HL-60 (cell line): ENCODE measurements at places on chromosomes 2 and 18.

- DNase-seq = no peak
Observed at GRCh38 chr2:166307326-166307725, 68.4 kb downstream of the SCN9A start.

DNA sequence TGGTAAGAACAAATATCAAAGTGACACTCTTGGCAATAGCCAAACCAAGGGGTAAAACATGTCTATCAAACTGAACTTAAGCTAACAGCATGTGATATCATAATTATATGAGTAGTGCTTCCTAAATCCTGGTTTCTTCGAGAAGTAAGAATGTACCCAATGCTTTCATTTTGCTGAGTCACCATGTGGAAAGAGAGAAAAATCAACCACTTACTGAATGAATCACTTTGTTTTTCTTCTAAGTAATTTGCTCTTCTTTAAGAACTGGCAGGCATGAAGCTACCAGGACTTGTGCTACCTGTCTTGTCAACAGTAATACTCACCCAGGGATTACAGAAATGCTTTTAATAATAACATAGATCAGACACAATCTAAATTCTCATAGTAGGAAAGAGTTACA lies 19.0 kb upstream of the DUSP19 start:
- DNase-seq = no peak

DNA sequence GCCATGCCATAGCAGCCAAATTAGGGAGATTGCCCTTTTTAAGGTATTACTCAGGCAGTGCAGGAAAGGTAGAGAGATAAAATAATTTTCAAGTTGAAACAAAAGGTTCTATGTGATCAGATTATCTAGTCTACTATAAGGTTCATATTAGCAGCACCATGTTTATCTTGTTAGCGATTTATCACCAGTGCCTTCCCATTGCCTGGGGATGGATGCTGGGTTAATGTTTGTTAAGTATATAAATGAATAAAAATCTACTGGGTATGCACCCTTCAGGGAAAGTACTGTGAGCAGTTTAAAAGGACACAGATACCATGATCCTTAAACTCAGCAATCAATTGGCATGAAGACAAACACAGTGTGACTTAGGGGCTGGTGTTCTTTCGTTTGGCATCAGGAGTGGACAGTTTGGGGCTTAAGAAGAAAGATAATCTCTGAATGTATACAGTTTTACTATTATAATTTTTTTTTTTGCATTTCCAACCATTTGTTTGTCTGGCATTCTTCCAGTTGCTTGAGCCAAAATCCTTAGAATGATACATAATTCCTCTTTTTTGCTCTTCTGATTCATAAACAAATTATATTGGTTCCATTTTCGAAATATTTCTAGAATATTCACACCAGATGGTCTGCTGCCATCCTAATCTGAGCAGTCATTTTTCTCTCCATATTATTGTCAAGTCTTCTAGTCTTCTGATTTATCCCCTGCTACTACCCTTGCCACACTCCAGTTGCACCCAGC lies 512.8 kb upstream of the SLC8A1 start:
- no peak for DNase-seq

GRCh38 chr18:63002803-63003445 lies 287.6 kb downstream of the PHLPP1 start:
- no peak for DNase-seq

GRCh38 chr2:202172439-202173211 lies 65.8 kb downstream of the SUMO1 start:
- no peak for DNase-seq

- DNase-seq = peak; percentile 81
Observed at GRCh38 chr18:77131100-77131651, 1.4 kb downstream of the MBP start.

GRCh38 chr18:44730803-44731529 lies 50.3 kb downstream of the SETBP1 start:
- DNase-seq = no peak

DNA sequence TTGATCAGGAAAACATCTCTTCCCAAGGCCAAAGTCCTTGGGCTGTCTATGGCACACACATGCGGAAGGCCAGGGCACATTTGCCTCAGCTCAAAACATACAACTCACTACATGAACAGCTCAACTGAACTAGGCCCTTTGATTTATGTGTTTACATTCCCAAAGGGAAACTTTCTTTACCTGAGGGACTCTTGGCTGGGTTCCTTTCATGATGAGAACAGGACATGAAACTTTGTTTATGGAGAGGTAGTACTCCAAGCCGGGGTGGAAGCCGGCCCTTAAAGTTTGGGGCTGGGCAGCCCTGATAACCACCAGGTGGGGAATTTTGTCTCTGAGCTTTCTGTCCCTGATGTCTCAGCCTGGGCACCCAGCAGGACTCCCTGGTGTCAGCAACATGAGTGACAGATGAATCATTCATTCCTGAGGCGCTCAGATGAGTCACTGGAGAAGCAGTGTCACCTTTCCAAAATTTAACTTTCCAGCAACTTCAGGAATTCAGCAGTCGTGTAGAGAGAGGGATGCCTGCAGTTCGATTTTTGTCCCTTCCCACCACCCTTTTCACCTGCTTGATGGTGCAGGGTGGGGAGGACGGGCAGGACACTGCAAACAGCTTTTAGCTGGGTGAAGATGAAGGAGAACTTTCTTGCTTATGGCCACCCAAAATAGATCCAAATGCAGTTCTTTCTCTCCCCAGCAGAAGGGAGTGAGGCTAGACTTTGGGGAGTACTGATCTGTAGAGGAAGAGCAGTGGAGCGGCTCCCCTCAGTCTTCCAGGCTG lies 331.6 kb downstream of the DYSF start:
- DNase-seq = no peak

DNA sequence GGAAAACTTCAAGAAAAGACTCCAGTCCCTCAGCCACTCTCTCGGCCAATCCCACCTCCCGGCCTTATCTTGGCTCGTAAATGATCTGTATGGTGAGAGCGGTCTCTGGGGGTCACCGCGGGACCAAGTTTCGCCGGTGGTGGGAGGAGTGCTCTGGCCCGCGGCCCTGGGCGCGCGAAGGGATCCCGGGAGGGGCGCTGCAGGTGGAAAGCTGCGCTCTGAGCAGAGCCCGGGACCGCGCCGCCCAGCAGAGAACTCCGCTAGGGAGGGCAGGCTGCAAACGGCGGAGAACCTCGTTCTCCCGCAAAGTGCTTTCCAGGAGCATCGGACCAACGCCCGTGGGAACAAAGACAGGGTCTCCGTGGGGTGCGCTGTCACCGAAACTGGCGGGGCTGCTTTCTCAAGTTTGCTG lies 622 bp downstream of the LRP2 start:
- no peak for DNase-seq

DNA sequence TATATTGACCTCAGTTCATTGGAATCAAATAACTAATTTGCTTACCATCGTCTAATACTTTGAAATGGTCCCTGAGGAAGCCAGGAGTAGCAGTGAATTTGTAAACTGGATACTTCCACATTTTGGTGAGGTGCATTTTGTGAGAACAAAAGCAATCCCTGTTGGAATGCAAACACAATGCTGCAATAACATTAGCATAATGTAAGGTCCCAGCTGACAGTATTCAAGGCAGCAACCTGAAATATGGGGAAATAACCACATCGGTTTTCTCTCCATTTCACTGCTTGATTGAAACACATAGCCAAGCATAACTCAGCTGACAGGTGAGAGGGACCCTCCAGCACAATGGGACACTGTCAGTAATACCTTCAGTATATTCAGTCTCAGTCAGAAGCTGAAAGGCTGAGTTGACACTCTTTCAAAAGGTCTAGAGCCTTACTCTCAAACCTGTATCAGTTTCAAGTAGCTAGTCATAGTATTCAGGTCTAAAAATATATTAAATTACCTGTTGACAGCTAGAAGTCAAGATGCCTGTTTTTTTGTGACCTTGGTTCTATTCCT lies 1311.9 kb upstream of the NRXN1 start:
- DNase-seq = no peak

GRCh38 chr2:19746137-19746600 lies 155.6 kb downstream of the TTC32 start:
- no peak for DNase-seq

DNA sequence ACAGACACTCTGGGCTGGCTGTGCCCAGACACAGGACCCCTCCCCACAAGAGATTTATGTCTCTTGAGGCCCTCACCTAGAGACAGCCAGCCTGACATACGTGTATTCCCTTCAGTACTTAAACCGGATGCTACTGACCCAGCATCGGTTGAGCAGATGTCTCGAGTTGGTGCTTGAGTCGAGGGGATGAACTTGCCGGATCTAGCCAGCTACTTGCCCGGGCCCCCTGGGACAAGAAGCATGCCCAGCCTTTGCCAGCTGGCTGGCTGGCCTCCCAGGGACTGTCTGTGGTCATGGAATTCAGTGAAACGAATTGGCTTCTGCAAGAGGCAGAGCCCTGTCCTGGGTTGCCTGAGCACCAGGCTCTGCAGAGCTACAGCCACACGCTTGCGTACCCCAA lies 36.0 kb downstream of the DNMT3A start:
- DNase-seq = no peak

- no peak for DNase-seq
Observed at GRCh38 chr2:221958224-221958623, 340.6 kb downstream of the PAX3 start.

DNA sequence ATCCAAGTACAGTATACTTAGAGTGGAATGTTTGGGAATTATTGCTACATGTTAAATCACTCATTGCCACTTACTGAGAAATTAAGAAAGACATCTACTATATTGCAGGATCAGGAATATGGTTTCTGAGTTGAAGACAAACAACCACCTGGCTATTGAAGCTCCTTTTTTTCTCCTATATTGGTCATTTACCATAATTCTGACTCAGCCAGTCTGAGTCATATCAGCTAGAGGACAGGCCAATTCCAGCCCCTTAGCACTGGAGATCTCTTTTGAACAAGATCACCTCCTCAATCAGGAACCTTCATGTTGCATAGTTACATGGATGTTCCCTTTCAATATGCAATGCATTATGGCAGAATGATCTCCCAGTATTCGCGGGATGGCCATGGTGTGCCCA lies 42.7 kb upstream of the CDH19 start:
- DNase-seq = no peak

GRCh38 chr2:161030260-161031063 lies 129.8 kb upstream of the TANK start:
- DNase-seq = no peak

- no peak for DNase-seq
Observed at GRCh38 chr18:63378919-63379638, 12.1 kb upstream of the KDSR start.

- no peak for DNase-seq
Observed at GRCh38 chr18:80145196-80145804, 36.2 kb downstream of the ADNP2 start.

DNA sequence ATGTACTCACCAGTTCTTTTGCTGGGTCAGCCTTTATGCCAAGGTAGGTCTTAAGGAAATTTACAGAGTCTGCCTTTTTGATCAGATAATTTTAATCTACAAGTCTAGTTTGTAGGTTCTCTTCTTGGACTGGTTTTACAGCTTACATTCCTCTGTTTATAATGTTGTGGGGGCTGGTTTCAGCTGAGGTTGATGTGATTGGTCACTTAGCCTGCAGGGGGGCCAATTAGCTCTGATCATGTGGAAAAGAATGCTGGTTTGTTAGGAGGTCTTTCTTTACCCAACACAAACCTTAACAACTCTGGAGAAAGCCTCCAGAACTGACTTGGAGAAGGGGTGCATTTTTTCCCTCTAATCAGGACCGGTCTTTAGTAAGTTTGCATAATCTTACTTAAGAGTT lies at the start of gene KCNJ13:
KCNJ13 (minus strand) TSS at position 131 of the 400 bp plus-strand sequence. CDS start 5,203 bp downstream, outside the sequence.
- no peak for DNase-seq

DNA sequence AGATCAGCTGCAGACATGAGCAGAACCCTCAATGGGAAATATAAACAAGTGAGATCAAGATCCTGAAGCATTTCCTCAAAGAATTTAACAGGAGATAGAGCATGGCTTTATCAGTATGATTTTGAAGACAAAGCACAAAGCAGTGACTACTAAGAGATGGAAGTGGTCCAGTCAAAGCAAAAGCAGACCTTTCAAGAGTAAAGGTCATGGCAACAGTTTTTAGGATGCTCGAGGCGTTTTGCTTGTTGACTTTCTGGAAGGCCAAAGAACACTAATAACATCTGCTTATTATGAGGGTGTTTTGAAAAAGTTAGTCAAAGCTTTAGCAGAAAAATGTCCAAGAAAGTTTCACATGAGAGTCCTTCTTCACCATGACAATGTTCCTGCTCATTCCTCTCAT lies 128.5 kb downstream of the KCNE4 start:
- DNase-seq = no peak

- no peak for DNase-seq
Observed at GRCh38 chr2:14944562-14945346, 312.2 kb downstream of the LRATD1 start.

GRCh38 chr2:24870891-24871705 lies 48.9 kb downstream of the ADCY3 start:
- DNase-seq = no peak

DNA sequence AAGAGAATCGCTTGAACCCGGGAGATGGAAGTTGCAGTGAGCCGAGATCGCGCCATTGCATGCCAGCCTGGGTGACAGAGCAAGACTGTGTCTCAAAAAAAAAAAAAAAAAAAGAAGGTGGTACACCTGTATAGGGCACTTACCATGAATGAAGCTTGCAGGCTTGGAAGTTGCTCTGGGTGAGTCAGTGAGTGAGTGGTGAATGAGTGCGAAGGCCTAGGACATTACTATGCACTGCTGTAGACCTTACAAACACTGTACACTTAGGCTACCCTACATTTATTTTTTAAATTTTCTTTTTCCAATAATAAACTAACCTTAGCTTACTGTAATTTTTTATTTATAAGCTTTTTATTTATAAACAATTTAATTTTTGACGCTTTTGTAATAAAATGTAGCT lies 78.4 kb upstream of the ATG16L1 start:
- DNase-seq = no peak

DNA sequence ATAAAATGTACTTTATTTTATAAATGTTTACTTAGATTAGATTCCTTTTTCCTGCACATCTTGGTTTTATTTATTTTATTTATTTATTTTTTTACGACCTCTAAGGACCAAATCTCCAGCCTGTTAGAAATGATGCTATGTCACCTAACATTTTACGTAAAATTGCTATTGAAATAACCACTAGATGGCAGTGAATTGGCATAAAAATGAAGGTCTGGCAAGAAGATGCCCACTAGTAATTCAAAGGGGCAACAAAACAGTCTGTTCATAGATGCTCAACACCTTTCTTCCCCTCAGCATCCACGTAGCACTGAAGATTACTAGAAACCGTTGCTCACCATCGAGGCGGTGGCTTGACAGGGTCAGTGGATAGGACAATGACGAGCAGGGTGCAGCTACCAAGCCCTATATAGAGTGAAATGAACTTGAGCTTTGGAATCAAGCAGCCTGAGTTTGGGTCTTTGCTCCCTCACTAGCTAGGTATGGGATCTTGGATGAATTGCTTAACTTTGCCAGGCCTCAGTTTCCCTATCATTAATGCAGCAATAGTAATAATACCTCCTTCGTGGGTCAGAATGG lies 128.7 kb upstream of the L3MBTL4 start:
- DNase-seq = no peak

- no peak for DNase-seq
Observed at GRCh38 chr18:75031717-75032317, 177.1 kb downstream of the PTGR3 start.

GRCh38 chr18:70634576-70635147 lies 345.8 kb downstream of the SOCS6 start:
- DNase-seq = no peak

GRCh38 chr2:97992836-97993825 lies 2.6 kb downstream of the TMEM131 start:
- no peak for DNase-seq

GRCh38 chr2:152452256-152452973 lies 117.4 kb downstream of the FMNL2 start:
- DNase-seq = no peak
